Posterior vena cava (tissue), 2 donors: ENCODE measurements at places on chromosomes 7 and 10. TPM values are rescaled to one million over a fixed set of nuclear protein-coding genes. Genes with fewer than 3 reads are reported as not detected.

The ANKRD30A gene
- total RNA-seq: not detected

The LRRC18 gene
- total RNA-seq: not detected

The HACD1 gene
- 83.0 TPM for total RNA-seq

The ATAD1 gene
- 47.3 TPM for total RNA-seq

The CALN1 gene
- 0.05 TPM for total RNA-seq

The GRM3 gene
- total RNA-seq: not detected

The ELFN1 gene
- 1.2 TPM for total RNA-seq

The MRLN gene
- not detected for total RNA-seq

The MLXIPL gene
- total RNA-seq: 3.3 TPM

The CYP26C1 gene
- total RNA-seq: 0.19 TPM

The HDAC9 gene
- 42.3 TPM for total RNA-seq

DNA sequence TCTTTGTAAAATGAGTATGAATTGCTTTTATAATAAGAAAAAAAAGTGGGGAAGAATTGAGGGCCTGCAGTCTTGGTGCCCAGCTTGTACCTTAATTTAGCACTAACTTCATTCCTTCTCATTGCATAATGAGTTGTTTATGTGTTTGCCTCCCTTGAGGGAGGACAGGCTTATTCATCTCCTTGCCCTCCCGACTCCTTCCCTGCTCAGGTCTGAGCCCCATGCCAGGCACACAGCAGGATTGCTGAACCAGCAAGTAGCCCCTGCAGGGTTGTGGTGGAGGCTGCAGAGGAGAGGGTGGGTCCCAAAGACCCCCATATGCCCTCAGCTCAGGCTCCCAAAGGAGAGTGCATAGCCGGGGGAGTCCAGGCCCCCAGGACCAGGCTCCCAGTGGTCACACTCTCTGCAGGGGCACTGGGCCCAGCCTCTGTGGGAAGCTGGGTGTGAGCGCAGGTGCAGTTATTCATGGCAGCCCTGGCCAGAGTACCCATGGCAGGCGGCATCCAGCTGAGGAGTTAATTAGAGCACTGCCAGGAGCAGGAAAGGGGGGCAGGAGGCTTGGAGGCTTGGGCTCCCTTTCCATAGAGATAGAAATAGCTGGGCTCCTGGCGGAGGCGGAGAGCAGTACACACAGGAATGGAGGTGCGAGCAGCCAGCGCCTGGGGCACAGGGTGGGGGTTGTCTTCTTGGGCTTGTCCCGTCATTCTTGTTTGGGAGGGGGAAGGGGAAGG is 28.2 kb upstream of the GOLGA7B start:
- no peak for DNase-seq

DNA sequence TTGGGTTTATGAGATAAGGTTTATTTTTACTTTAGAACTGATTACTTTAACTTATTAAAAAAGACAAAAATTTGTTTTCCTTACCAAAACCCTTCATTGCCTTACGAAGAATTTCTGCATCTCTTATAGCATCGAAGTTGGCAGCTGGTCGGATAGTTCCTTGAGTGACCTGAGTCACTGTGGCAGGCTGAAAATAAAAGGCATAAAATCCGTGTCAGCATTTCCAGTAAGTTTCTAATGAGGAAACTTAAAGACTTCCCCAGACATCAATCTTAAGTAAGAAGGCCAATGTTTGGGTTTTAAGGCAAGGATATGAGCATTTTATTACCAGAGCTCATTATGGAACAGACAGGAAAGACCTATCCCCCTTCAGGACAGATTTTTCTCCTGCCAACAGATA is 25.6 kb downstream of the ANXA7 start:
- DNase-seq: no peak

DNA sequence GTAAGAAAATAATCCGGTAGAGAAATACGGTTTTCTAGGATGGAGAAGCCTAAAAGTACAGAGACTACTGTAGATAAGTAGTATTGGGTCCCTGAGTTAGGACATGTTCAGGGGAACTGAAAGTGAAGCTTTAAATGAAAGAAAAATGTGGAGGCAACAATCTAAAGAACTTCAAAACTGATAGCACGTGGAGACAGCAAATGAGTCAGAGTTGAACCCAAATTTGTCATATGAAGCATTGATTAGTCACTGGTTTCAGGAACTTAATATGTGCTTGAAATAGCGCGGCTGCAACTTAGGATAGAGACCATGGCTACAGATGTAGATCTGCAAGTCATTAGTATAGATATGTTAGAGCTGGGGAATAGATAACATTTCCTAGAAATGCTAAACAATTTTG is 1138.6 kb upstream of the SORCS1 start:
- no peak for DNase-seq

GRCh38 chr10:92421550-92421949 is 130.6 kb downstream of the MARCHF5 start:
- no peak for DNase-seq

DNA sequence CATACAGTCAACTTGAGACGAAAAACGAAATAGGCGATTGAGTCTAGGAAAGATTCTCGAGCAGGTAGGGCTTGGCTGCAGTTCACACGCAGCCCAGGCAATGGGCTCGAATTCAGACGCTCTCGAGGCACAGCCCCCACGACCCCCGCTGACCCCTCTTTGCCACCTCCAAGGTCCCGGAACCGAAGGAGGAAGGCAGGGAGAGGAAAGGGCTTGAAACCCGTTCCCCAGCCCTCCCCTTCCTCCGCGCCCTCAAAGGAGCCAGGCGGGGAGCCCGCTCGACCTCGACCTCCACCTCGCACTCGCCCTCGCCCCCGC is 441 bp downstream of the CCDC186 start:
- DNase-seq: no peak

- no peak for DNase-seq
Observed at GRCh38 chr7:45404622-45405021, 169.5 kb upstream of the ADCY1 start.

- DNase-seq: no peak
Observed at GRCh38 chr10:24826009-24826408, 102.3 kb upstream of the ARHGAP21 start.

DNA sequence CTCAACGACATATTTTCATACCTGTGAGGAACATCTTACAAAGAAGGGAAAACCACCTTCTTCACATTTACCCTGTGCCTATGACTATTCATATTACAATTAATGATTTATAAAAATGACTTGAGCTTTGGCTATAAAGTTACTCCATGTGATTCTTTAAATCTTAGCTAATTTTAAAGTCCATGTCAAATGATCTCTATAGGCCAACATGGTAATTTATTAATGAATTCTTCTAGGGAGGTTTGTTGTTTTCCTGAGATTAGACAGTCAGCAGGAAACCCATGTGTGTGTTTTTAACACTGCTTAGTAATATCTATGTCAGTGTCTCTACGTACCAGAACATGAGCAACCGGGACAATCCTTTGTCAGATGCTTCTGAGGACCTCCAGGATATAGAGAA is 307.3 kb downstream of the IPMK start:
- no peak for DNase-seq

DNA sequence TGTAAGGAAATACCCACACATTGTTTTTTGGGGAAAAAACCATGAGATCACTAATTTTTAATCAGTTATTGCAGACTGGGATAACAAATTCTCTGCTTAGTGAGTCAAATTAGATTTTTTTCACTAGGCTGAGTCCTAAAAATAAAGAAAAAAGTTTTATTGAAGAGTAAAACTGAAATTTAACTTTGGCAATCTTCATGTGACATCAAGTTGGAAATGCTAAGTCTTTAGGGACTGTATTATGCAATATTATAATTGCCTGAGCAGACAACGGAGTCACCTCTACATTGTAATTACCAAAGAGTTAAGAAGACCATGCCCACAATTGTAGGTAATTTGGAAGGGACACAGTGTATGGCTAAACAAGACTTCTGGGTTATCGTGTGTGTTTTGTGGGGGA is 2.2 kb upstream of the CLEC5A start:
- DNase-seq: no peak

DNA sequence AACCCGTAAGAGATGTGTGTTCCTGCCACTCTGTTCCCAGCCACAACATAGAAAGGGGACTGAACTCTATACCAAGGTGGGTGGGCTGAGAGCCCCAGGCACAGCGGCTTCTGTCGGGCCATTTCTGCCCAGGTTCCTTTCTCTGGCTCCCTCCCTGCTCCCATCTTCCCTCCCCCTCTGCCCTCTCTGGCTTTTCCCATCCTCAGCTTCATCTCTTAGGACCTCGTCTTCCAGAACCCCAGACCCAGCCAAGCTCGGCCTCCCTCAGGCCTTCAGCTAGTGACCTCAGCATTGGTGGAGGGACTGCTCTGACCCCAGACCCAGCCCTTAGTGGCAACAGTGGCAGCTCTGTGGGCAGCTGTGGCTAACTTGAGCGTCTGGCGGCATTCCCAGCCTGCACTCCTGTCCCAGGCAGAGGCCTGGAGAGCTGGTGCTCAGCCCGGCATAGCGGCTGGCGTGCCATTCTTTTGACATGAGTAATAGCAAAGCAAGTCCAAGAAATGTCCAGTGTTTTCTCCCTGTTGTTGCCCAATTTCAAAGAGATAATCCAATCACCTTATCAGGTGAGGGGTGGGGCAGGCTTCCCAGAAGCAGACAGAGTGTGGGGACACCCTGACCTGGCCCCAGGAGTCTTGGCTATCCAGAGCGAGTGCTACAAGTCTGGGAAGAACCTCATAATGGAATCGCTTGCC is 15.9 kb downstream of the PTPRE start:
- no peak for DNase-seq

GRCh38 chr10:78148216-78148960 is 114.7 kb downstream of the RPS24 start:
- no peak for DNase-seq

- DNase-seq: no peak
Observed at GRCh38 chr10:96714031-96714590, 6.2 kb downstream of the PIK3AP1 start.

GRCh38 chr10:125344573-125345171 is 184.3 kb upstream of the CTBP2 start:
- DNase-seq: no peak

GRCh38 chr7:136998495-136998894 is 130.0 kb downstream of the CHRM2 start:
- DNase-seq: no peak

- DNase-seq: no peak
Observed at GRCh38 chr10:91511549-91512330, 101.6 kb downstream of the HECTD2 start.

- no peak for DNase-seq
Observed at GRCh38 chr7:141663081-141663849, 38.7 kb downstream of the DENND11 start.

GRCh38 chr7:51235593-51236313 is 80.9 kb downstream of the COBL start:
- no peak for DNase-seq

DNA sequence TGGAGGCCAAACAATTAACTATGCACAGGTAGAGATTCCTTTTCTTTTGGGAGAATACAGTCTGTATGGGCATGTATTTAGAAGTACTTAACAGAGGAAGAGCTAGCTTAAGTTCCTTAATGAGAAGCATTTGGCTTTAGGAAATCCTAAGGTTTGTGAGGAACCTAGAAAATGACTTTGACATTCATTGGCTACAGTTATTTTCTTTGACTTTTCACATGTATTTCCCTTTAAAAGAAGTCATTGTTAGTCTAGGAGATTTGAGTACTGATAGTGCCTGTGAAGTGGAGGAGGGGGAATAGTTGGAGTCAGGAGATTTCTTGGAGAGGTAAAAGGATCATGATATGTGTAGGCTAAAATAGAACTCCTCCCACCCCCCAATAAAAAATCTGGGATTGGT is 3.6 kb downstream of the HELLS start:
- no peak for DNase-seq
